ENCODE measurements at places on chromosomes 12 and 14. TPM values are rescaled to one million over a fixed set of nuclear protein-coding genes. Genes with fewer than 3 reads are reported as not detected.

DNA sequence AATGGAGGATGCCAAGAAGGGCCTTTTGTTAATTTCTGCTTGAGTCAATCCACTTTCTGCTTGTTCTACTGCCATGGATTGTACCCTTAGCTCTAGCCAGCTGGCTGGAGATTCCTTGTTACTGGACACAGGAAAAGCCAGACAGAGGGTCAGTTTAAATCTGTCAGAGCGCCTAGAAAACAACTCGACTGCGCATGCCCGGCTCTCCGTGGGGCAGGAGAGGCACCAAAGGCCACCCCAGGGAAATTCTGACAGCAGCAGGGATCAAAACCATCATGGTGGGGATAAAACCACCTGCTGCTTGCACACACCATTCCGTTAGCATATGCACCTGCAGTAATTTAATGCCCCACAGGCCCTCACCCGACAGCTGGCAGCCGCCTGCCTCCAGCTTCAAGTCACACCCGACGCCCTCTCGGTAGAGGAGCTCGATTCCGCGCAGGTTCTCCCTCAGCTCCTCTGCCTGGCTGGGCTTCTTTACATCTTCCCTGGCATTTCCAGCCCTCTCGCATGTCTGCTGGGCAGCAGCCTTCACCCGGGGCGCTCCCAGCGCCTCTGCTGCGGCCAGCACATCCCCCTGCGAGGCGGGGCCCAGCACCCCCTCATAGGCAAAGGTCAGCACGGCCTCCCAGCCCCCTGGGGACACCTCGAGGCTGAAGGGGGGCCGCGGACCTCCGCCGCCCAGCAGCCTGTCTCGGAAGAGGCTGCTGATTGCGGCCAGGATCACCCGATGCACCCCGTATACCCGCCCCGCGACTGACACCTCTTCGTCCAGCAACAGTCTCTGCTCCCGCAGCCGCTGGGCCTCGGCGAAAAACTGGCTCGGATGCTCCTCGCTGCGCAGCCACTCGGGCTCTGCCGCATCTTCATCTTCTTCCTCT, 1.0 kb downstream of the KLHL33 start:
- no peak for DNase-seq

Gene TDRD9
- polyA plus RNA-seq: not detected

DNA sequence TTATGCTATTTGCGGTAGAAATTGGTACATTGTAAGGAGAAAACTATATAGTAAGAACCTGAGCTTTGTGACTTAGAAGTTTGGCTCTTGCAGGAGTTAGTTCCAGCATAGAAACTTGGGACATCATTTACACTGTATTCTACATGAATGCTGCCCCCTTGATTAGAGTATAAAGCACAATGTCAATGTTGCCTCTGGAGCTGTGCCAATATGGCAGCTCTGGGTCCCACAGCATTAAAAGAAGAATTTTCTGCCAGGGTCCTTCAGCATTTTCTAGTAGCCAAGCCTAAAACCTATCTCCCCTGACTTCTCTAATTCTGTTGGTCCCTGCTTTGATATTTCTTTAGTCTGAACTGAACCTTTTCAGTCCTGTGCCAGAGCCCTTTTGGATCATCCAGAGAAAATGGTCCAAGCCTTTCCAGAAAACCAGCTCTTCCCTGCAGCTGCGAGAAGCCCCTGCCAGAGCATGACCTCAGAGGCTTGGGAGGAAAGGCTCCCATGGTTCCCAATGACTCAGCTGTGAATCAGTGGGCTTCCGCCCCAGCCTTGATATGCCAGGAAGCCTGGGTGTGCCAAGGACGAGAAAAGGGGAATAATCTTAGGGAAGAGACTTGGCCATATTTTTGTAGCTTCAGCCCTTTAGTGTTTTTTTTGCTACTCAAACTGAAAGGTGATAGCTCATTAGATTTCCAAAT, 43.2 kb downstream of the PLEKHG7 start:
- DNase-seq: peak; percentile 95

Gene HCAR2
- polyA plus RNA-seq: not detected

DNA sequence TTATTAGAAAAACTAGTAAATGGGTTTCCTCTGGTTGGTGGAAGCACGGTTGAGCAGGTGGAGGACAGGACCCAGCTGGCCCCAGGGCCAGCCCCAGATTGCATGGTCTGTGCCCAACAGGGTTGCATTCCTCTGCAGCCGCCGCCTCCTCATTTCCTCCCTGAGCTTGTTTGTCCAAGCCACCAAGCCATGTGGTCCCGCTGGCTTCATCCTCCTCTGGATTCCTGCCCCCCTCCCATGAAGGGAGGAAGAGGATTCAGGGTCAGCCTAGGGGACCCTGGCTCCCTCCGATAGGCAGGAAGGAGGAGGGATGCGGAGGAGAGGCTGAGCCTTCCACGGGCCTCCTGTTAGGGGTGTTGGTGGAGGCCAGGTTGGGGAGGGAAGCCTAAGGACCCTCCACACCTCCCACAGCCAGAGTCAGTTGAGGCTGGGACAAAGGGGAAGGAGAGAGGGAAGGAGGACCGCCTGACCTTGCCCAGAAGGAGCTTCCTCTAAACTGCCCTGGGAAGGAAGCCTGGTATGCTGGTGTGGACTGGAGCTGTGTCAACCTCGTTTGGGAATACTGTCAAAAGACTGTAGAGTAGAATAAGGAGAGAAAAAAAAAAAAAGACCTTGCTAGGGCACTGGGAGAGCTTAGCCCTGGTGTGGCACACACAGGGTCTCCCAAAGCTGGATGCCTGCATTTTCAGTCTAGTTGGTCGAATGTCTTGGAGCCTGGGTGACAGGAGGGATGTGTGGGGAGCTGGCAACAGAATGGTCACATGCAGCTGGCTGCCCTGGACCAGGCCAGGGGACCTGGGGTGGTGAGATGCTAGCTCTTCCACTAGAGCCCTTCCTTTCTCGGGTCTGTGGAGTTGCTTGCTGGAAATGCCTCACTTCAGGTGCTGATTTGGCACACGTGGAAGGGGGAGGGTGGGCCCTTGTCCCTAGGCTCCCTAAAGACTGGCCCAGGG, 42.4 kb downstream of the PLEKHG3 start:
- DNase-seq: no peak

Gene RNASE3
- not detected for polyA plus RNA-seq

DNA sequence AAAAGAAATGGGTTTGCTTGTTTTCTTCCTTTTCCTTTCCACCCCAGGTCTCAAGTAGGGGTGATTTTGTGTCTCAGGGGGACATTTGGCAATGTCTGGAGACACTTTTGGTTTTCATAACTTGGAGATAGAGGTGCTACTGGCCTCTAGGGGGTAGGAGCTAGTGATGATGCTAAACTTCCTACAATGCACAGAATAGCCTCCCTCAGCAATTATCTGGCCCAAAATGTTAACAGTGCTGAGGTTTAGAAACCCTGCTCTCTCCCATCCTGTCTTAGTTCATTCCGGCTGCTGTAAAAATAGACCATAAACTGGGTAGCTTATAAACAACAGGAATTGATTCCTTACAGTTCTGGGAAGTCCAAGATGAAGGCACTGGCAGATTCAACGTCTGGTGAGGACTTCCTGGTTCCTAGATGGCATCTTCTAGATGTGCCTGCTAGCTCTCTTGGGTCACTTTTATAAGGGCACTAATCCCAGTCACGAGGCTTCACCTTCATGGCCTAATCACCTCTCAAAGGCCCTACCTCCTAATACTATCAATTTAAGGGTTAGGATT, 7.4 kb upstream of the GAS2L3 start:
- no peak for DNase-seq

DNA sequence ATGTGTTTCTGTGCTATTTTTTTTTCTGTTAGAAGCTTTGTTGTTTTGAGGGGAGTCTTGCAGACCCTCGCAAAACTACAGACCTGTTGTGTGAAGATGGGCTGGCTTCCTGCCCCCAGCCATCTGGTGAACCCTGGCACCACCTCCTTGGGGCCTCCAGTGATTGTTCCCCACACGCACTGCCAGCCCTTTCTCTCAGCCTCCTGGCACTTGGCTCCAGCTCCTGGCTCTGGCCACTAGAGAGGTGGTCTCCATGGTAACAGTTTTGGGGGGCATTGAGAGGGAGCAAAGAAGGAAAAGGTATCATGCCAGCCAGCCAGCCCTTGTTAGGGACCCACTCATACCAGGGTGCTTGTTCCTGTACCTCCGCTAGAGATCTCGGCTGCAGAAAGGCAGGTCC, 176.4 kb upstream of the RPH3A start:
- no peak for DNase-seq

Gene ANKS1B
- 1.9 TPM for polyA plus RNA-seq

DNA sequence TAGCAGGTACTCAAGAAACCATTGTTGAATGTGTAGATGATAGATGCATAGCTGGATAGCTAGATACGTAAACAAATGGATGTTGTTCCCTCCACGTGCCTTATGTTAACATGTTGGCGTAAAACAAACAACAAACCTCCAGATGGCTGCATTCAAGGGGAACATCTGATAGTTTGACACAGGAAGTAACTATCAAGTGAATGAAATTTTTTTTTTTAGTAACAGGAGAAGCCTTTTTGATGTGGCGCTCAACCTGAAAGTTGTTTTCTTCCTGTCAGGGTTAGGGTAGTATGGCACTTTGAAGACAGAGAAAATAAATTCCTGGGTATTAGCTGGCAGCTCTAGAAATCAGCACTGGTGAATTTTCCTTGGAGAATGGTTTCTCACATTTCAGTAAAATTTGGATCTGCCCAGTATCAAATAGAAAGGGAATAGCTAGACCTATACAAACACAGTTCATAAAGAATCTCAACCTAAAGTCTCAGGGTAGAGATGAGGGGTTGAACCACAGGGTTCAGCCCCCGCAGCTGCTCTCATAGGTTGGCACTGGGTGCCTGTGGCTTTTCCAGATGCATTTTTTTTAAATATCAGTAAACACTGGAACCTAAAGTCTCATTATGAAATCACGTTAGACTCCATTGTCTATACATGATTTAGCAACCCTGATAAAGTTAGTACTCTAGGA, 18.8 kb upstream of the RAP1B start:
- DNase-seq: no peak

- DNase-seq: no peak
Measured at GRCh38 chr12:3177778-3178425, 100.7 kb downstream of the TSPAN9 start.

DNA sequence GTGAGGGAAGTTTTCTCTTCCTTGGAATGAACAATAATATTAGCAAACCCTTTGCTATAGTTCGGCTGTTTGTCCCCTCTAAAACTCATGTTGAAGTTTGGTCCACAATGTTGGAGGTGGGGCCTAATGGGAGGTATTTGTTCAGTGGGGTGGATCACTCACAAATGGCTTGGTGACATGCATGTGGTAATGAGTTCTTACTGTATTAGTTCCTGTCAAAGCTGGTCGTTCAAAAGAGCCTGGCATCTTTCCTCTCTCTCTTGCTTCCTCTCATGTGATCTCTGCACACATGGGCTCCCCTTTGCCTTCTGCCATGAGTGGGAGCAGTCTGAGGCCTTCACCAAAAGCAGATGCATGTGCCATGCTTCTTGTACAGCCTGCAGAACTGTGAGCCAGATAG, 13.1 kb upstream of the PPP4R4 start:
- DNase-seq: no peak

Gene A2ML1
- polyA plus RNA-seq: not detected

Gene SCYL2
- polyA plus RNA-seq: 26.7 TPM

Gene SPRING1
- 19.4 TPM for polyA plus RNA-seq

DNA sequence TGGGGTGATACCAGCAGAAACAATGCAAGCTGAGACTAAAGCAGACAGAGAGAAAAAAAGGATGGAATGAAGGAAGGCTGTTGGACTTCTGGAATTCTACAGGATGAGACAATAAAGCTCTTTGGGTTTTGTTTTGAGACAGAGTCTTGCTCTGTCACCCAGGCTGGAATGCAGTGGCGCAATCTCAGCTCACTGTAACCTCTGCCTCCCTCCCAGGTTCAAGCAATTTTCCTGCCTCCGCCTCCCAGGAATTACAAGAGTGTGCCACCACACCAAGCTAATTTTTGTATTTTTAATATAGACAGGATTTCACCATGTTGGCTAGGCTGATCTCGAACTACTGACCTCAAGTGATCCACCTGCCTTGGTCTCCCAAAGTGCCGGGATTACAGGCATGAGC, 115.4 kb downstream of the EXOC5 start:
- no peak for DNase-seq

DNA sequence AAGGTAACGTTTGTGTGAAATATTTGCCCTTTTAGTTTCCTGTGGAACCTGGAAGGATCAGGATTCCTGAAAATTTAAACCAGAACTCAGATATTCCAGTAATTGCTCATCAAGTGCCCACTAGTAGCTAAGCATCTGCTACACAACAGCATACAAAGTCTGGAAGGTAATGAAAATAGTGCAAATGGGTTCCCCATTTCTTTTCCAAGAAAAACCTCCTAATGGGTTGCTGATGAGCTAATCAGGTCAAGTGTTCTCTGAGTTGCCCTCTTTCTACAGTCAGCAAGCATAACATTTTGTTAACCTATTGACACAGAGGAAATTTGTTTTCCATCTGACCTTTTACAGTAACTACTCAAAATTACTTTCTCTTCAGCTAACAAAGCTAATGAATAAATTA, 83.6 kb upstream of the PMCH start:
- no peak for DNase-seq

Gene EIF2B2
- 92.9 TPM for polyA plus RNA-seq

Gene VASH1
- polyA plus RNA-seq: 31.8 TPM

GRCh38 chr14:79721399-79722084, 489.8 kb downstream of the DIO2 start:
- DNase-seq: no peak

GRCh38 chr14:51398898-51399297, 158.9 kb downstream of the TMX1 start:
- peak; percentile 60 for DNase-seq

GRCh38 chr12:52716061-52716460, 12.7 kb upstream of the KRT77 start:
- no peak for DNase-seq

Gene TGM1
- not detected for polyA plus RNA-seq

DNA sequence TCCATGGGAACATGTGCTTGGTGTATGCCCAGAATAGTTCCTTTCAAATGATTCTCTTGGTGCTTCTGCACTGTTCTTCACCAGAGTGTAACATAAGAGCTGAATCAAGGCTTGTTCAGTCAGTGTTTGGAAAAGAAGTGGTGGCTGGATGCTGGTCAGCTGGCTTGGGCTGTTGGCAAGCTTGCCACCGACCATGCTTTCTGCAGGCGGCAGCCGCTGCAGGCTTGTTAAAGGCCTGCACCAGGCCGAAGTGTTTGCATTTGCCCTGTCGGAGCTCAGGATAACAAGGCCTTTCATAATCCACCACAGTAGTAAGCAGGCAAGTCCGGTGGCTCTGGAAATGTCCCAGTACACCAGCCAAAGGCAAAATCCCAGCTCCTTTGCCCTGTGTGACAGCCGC, 26.9 kb downstream of the DAAM1 start:
- peak; percentile 67 for DNase-seq

DNA sequence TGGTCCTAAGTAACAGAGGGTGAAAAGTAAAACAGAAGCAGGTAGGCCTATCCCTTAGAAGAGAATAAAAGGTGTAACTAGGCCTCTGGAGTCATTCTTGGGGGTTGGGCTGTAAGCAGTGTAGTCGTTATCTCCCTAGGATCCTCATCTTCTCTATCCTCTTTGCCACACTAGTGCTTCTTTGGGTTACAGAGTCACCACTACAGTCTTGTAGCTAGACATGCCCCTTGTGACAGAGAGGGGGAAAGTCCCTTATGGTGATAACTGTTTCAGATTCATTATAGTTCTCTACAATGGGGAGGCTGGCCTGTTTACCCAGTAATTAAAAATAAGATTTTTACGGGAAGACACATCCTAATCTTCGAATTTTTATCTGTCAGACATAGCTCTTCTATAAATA, 16.4 kb upstream of the SRP54 start:
- no peak for DNase-seq

- no peak for DNase-seq
Measured at GRCh38 chr12:96227365-96228106, 33.4 kb downstream of the ELK3 start.

Gene OR11H6
- not detected for polyA plus RNA-seq
